ENCODE measurements at places on chromosomes 7 and 10.

- DNase-seq, result no peak
Measured at GRCh38 chr10:6388261-6388893, 185.6 kb downstream of the PFKFB3 start.

GRCh38 chr7:126700807-126701604 is 551.7 kb downstream of the GRM8 start:
- DNase-seq, result peak; percentile 99

DNA sequence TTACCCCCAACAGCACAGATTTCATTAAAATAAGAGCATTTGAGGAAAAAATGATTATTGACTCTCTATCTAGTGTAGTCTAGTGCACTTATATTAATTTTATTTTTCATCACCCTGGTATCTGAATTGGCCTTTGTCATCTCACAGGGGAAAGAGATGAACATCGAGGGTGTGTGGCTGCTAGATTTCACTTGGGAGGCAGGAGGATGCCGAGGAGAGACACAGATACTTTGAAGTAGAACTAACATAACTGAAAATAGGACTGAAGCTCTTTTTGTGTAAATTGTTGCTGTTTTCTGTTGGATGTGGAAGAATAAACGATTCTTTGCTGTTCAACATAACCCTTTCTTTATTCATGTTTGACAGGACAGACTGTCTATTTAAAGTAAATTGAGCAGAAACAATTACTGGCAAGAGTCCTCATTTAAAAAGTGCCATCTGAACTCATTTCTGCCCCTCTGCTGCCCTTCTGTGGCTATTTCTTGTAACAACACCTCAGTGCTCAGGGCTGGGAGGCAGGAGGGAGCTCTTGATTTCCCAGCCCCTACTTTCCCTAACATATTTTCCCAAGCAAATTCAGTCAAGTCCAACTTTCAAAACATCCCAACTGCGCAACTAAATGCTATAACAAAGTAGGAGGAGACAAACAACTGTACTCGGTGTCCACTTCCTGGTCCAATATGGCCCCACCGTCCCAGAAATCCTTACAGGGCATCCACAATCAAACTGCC is 15.6 kb downstream of the LYZL1 start:
- peak; percentile 65 for DNase-seq

DNA sequence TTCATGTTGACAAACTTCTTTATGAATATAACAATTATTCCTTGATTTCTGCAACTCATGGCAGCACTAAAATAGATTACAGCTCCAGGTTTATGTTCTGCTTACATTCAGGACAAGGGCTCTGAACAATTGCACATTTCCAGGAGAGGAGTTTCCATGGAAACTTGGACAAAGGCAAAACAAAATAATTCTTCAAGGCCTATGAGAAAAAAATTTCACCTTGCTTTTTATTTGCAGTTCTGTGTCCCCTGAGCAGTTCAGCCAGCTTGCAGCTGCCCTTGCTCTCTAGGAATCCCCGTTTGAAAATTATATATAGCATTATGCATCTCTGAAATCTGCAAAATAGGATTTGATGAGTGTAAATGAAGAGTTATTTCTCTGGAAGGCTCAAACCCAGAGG is 71.7 kb downstream of the ARL4A start:
- no peak for DNase-seq

GRCh38 chr10:48745662-48746245 is 61.1 kb downstream of the WDFY4 start:
- DNase-seq, result peak; percentile 27

DNA sequence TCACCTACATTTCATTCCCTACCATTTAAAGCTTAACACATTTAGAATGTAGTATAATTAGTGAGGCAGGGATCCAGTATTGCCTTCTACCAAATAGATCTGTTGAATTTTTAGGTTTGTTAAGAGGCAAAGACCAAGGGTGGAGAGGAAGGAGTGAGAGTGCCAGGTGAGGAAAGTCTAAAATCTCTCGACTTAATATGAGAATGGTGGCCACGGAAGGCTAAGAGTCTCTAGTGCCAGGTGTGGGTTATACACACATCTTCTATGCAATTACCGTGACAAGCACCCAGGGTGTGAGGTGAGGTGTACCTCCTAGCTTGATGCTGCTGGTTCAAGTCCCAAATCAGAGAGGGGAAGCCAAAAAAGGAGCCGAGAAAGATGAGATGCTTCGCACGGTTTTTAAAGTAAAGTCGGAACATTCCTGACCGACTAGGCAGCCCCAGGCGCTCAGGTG is 439 bp downstream of the IQUB start:
- no peak for DNase-seq

DNA sequence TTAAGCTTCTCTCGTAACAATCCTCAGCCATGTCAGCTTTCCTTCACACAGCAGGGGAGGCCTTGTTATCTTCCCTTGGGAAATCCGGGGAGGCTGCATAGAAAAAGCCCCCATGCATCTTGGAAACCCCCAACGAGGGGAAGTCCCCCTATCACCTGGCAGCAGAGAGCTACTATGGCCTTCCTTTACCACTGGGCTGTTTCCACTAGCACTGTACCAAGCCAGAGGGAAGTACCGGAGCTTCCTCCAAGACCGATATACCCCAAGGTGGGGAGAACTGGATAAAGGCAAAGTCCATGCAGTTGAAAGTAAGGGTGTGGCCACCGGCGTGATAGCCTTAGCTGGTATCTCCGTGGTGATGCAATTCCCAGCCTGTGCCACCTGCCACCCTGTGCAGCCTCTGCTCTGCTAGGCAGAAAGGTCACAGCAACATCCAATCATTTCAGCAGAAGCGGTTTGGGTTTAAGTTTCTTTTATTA is 4.4 kb upstream of the CLIP2 start:
- no peak for DNase-seq

DNA sequence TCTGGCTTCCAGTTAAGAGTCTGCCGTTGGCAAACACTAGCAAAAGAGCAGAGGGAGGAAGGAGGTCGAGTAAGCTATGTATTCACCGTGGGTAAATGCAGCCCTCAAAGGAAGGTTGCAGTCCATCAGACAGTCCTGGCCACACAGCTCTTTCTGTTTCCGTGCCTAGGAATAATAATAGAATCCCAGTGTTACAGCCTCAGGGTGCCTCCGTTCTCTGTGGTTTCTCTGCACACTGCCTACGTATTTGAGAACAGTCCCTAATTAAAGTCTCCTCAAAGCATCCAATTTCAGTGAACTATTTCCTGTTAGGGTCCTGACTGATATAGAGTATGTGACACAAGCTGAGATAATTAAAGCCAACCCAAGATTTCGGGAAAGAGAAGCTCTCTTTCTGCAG is 176.7 kb downstream of the GPAM start:
- DNase-seq, result no peak

DNA sequence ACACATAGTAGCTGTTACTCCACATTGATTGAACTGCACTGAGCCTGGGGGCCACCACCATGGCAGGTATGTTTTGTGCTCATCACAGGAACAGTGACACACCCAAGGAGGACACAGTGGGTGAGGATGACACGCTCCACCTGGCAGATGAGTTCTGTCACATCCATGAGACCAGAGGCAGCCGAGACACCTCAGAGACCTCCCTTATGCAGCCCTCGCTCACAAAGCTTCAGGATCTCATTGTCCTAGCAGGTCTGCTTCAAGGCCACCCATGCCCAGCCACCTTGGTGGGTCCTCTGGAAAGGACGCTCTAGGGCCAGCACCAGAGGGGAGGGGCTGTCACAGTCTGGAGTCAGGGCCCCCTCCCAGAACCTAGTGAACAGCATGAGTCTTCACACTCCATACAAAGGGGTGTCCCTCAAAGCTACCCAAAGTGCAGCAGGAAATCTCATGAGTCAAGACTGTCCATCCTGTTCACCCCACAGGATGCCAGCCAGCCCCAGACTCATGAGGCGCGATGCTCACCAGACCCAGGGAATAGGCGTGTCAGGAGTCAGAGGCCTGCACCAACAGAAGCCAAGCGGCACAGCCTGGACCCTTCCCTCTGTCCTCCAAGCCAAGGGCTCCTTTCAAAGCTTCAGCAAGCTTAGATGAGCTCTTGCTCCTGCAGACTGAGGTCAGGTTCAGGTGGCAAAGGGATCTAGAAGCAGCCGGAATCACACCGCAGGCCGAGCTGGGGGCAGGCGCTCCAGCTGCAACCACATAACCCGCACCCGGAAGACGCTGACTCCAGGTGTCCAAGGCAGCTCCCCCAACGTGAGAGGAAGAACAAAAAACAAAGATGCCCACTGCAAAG is 9.6 kb downstream of the FAM53B start:
- DNase-seq, result no peak

DNA sequence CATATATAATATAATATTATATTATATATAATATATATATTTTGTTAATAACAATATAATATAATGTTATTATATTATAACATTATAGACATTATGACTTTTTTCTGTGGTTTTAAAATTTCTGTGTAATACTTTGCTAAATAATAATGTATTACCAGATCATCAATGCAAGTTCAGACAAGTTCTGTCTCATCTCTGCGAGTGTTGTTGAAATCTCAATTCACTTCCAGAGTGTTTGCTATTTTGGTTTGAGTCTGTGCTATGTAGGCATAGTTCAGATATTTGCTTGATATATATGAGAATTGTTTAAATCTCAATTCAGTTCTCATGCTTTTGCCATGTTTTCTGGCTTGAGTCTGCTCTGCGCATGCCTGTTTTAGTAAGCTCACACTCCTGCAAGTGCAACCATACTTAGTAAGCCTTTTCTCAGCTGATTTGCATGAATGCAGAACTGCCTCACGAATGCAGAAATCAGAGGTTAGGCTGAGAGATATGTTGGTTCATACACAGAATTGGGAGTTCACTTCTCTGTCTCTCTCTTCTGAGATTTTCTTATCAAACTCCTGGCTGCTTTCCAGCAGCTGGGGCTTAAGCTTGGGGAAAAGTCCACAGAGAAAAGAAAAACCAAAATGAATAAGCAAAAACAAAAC is 830.2 kb upstream of the SORCS1 start:
- DNase-seq, result peak; percentile 59

DNA sequence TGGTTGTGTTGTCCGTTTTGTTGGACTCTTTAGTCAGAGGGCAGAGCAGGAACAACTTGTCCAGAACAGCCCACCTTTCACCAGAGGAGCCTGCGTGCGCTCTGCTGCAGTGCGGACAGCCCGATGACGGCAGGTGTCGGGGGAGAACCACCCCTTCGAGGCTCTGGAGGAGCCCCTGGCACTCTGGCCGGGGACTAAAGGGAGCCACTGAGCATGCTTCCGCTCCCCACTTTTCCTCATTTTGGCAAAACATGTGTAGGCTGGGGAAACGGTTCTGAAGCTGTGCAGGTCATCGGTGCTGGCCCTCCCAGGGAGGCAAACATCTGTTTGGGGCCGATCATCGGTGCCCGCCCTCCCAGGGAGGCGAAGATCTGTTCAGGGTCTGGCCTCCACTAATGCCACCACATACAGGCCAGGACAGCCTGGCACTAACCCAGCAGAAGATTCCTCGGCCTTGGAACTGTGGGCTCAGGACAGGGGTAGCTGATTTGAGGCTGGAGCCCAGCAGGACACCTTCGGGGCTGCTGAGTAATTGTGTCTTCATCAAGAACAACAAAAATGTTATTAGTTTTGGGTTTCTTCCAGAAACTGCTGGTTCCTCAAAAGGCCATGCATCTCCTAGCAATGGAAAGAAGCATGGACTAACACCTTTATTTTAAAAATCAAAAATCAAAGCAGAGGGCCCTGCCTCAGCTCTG is 124.4 kb upstream of the TCERG1L start:
- no peak for DNase-seq

DNA sequence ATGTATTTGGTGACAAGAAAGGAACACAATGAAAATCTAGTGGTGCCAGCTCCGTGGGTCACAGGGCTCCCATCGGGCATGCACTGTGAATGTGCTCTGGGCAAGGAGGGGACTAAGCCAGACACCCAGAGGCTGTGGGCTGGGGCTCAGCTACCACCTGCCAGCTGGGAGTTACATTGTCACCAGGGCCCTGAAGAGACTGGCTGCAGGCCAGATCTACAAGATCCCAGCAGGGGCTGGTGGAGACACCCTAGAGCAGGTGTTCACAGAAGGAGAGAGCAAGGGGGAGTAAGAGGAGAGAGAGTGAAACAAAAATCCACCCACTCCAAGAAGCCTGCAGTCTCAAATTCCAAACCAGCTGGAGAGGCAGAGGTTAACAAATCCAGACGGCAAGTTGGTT is 116.6 kb upstream of the ADCY1 start:
- no peak for DNase-seq

DNA sequence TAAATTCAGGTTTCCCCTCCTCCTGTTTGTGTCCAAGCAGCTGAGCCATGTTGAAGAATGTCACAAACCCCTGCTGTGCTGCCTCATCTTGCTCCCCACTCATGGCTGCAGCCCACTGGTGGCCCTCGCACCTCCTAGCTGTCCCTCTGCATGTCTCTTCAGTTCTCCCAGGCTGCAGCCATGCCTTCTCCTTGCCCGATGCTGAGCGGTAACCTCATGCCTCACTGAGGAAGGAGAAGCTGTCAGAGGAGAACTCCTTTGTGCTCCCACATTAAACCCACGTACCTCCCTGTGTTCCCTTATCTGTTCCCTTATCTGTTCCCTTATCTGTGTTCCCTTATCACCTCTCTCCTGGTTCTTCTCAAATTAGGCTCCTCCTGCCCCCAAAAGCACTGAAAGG is 10.3 kb upstream of the FRMPD2 start:
- no peak for DNase-seq

DNA sequence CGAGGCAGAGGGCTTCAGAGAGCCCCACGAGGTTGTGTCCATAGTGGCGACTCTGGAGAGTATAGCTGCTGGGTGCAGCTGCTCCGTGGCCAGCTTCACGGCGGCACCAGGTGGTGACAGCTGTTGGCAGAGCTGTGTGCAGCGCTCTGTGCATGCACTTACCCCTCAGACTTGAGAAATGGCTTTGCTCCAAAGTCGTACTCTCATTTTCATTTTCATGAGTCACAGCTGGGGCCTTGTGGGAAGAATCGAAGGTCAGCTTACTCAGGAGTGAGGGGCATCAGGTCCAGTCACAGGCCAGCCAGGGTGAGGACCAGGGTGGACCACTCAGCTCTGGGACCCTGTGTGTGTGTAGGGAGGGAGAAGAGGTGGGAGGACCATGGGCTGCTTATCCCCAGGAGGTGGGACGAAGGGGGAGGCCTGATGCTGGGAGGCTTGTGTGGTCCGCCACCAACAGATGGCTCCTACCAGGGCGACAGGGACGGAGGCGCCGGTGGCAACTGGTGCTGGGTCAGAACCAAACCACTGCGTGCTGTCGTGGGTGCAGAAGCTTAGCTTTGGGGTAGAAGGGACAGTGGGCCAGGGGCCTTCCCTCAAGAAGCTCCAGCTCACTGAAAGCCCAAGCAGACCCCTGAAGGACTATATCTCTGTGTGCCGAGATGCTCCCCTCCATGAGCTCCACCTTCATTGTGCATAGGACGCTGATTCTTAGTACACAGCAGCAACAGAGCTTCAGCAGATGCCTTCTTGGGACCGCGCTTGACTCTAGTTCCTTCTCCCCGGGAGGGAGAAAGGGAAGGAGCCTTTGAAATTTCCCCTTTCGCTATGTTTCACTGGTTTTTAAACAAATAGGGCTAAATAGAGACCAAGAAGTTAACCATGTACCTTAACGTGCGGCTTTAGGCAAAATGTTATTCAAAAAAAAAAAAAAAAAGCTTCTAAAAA is 225.0 kb downstream of the CELF2 start:
- no peak for DNase-seq

DNA sequence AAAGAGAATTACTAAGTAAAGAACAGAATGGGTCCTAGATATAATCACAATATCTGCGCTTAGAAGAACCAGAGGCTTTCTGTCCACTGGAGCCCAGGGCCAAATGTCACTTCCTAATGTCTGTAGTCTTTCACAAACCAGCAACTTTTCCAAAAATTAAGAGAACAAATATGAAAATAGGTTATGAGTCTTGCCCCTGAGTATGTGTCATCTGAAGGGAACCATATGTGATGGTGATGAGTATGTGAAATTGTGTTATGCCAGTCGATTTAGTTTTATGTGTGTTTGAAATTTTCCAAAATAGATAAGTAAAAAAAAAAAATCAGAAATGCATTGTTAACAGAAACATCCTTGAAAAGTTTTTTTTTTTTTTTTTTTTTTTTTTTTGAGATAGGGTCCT is 15.4 kb upstream of the HTR5A start:
- DNase-seq, result no peak

Data from epithelial cell of esophagus (primary cell).